ENCODE measurements at places on chromosomes 11 and 22. TPM values are rescaled to one million over a fixed set of nuclear protein-coding genes. Genes with fewer than 3 reads are reported as not detected.

DNA sequence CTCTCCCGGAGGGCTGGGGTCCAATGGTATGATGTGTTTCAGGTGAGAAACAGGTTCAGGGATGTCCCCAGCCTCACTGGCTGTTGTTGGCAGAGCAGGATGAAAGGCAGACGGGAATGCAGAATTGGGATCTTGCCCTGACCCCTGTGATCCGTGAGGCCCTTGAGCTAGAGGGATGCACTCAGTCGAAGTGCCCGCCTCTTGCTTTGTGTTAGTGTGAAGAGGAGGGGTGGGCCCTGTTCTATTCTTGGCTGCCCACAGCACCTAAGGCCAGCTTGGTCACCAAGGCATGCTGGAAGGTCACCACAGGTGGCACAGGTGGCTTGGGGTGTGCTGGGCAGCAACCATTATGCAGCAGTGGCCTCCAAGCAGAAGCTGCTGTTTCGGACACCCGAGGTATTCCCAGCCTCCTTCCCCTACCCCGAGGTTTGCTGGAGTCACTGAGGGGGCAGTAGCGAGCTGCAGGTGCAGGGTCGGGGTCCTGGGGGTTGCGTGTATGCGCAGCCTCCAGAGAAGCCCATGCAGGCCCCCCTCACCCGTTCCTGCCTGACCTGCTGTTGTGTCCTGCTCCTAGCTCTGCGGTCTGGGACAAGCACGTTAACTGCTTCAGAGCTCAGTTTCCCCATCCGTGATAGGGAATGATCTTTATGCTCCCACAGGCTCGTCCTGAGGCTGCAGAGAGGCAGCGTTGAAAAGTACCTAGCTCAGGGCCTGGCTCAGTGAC lies 13.0 kb downstream of the LRP5 start:
- peak; percentile 74 for DNase-seq

GRCh38 chr11:13535819-13536218 lies 40.0 kb upstream of the PTH start:
- peak; percentile 77 for DNase-seq

DNA sequence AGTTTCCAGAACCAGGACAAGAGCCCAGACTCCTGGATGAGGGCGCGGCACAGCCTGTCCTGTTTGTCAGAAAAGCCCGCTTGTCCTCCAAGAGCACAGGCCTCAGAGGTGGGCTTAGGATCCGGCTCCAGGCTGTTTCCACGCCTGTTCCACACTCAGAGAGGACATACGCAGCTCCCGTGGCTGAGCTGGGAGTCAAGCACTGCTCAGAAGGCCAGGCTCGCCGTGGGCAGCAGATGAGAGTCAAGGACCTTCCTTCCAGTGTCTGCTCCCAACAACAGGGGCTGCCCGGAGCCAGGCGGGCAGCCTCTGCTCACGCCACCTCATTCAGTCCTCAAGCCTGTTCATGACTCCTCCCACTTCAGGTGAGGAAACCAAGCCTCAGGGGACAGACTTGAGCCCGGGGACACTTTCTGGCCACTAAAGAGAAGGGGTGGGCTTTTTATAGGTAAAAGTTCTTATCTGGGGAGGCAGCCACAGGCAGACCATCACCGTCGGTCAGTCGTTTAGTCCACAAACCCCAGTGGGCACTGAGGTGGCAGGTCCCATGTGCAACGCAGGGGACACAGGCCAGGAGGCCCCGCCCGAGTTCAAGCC lies 3.8 kb downstream of the CYB5R3 start:
- no peak for DNase-seq

DNA sequence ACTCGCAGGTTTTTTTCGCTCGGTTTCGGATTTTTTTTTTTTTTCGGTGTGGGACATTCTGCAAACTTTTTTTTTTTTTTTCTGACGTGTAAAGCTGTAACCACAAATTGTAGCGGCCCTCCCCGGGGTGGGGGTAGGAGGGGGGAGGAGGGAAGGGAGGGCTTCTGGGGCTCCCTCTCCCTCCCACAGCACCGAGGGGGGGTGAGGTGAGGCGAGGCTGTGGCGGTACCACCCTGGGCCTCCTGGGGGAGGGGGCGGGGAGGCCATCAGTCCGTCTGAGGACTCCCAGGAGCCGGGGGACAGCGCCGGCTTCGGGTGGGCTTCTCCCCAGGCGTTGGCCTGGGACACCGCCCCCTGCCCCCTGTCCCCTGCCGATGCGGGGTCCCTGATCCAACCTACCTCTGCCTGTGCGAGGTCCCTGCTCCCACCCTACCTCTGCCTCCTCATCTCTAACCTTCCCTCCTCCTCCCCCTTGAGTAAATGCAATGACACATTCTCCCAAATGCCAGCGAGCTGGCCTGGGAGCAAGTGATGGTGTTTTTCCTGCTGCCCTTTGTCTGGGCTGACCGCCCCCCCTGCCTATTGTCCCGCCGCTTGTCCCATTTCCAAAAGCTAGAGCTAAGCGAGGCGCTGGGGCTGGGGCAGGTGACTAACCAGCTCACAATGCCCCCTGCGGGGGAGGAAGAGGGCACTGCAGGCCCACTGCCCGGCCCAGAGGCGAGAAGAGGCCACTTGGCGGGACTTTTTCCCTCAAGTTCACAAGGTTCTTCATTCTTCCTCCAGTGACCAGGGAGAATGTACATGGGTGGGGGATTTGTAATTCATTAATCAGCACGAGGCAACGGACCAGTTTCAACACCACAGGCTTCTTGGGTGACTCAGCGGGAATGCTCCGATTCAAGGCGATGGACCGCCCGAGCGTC lies 511 bp upstream of the CLCF1 start:
- peak; percentile 86 for DNase-seq

DNA sequence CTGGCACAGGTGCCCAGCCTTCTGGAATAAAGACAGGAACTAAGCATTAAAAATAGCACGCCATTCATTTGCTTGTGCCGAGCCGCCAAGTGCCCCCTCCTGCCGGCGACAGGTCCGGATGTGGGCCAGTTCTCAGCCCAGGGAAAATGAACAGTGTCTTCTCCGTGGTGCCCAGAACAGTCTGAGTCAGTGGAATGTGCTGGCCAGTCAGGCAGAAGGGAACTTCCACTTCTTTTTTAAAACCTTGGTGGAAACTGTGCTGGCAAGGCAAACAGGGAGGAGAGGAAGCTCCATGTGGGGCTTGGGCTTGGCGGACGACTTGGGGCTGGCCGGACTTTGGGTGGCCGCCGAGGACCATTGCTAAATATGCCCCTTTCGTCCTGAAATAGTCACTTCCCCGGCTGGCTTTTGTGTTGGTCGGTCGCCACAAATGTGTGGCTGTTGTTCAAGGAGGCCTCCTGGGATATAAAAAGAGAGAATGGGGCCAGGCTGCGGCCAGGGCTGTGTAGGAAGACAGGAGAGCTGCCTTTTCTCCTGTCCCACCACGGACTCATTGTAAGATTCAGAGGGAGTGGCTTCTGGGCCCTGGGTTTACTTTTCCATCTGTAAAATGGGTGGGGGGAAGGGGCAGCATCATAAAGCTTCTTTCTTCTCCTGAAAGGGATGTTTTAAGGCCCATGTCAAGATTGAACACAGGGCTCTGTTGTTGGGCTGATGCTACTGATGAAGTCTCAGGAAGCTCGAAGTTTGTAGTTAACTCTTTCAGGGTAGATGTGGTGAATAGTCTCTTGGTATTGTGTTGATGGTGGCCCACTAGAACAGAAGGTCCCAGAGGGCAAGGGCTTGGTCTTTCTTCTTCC lies 101.0 kb downstream of the PTPRJ start:
- no peak for DNase-seq

DNA sequence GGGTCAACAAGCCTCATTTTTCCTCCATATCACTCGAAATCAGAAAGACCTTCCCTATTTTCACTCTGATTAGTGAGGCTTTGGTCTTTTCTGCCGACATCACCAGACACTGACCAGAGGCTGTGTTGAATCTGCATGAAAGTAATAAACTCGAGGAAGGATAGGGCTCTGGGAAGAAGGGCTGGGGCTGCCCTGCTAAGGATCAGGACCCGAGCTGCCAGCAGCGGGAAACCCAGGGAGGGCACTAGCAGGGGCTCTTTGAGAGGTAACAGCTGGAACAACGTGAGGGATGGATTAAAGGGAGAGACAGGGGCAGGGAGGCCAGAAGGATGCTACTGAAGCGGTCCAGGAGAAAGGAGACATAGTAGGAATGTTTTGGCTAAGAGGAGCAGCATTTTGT lies 377.5 kb upstream of the NARS2 start:
- DNase-seq: no peak

DNA sequence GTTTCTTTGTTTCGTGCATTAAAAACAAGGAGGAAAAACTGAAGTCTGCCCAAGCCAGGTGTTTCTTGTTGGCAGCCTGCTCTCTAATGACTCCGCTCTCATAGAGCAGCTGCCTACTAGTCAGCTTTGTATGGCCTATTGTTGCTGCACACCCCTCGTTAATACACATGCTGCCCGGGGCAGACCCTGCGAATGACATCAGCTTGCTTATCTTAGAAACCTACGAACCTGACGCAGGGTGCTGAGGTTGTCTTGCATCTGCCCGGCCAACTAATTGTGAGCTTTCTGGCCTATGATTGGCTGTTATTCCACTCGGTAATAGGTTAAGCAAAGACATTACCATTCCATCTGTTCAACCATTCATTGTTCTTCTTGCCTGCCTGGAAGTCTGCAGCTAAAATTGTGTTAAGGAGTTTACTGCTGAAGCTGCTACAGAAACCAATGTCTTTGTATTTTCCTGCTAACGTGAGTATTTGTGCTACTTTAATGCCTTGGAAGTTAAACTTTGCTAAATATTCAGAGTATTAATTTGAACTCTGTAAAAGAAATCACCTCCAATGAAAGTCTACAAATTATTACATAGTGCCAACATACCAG lies 37.5 kb downstream of the ZC3H12C start:
- DNase-seq: peak; percentile 44

- no peak for DNase-seq
Observed at GRCh38 chr22:45105281-45105702, 58.4 kb upstream of the NUP50 start.

DNA sequence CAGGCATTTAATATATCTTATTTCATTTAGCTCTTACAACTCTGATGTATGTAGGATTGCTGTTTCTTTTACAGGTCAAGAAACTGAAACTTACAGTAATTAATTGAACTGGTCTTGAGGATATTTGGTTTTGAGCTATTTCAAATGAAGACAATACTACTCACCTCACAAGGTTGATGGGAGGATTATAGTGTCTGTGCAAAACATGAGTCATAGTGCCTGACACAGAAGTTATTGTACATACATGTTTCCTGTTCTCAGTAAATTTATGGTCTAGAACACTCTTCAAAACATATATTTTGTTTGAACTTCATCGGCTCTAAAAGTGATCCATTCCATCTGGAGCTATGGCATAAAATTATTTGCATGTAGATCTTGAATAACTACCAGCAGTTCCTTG lies 61.9 kb downstream of the CECR2 start:
- no peak for DNase-seq

DNA sequence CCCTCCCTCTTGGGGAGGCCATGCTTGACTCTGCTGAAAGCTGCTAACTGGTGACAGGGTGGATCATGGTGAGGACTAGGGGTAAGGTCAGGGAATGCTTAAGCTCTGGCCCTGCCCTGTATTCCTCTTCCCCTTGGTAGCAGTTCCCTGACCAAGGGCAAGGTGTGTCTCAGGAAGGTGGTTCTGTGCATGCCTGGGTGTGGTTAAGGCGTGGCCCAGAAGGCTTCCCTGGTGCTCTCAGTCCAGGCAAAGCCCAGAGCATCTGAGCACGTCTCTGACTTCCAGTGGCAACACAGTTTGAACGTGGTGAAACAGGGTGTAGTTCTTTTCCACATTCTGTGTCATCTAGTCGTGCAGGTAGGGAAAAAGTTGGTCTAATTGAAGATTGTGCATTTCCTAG lies 53.1 kb upstream of the HORMAD2 start:
- DNase-seq: no peak

GRCh38 chr11:20022363-20023081 lies 137.8 kb downstream of the DBX1 start:
- DNase-seq: peak; percentile 91

GRCh38 chr22:41857155-41857859 lies 24.4 kb downstream of the SREBF2 start:
- peak; percentile 91 for DNase-seq

- DNase-seq: no peak
Observed at GRCh38 chr22:40345815-40346184, 500 bp upstream of the ADSL start.

DNA sequence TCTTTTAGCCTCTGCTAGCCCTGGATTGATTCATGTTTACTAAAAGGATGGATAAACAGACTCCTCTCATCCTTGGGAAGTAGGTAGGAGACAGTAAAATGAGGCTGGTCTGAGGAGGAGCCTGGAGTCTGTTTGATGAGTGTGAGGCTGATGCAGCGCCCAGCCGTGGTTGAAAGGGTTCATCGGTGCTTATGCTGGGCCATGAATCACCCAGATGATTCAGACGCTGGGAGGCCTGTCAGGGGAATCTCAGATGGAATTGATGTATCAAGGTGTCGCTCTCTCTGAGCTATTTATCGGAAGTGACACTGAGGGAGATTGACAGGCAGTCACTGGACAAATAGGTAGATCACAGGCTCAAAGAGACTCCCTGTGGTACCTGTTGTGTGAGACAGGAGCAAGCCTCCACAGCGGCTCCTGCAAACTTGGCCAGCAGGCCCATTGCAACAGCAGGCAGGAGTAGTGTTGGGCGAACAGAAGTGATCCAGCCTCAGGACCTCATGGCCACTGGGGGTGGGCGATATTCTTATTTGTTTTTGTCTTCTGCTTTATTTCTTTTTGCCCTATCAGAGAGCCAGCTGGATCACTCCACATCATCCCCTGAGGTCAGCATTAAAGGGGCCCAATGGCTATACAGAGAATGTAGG lies 109.9 kb upstream of the CADM1 start:
- no peak for DNase-seq

DNA sequence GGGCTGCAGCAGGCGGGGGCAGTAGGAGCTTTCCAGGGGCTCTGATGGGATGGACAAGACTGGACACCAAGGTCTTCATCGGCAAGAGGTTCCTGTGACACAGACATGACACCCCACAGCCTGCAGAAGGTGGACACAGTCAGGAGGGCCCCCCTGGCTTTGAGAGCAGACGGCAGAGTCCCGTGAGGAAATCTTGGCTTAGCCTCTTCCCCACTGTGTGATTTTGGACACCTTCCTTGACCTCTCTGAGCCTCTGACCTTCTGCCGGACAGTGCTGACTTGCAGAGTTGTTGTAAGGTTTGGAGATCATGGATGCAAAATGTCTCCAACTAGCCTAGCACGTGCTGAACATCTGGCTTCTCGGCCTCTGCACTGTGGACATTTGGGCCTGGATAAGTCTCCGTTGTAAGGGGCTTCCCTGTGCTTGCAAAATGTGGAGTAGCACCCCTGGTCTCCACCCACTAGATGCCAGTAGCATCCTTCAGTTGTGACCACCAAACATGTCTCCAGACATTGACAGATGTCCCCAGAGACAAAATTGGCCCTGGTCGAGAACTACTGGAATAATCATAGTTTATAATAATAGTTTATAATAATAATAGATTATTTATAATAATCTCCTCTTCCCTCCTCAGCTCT lies 54.6 kb downstream of the MCM5 start:
- no peak for DNase-seq

SMIM35 gene
- polyA plus RNA-seq: not detected

GCAT gene
- 36.8 TPM for polyA plus RNA-seq

CHST1 gene
- polyA plus RNA-seq: 2.1 TPM

FBLN1 gene
- 90.1 TPM for polyA plus RNA-seq

BTBD18 gene
- polyA plus RNA-seq: 0.31 TPM

DMC1 gene
- polyA plus RNA-seq: 18.5 TPM

VPS11 gene
- polyA plus RNA-seq: 11.5 TPM

All from GM23338 (cell line).